ENCODE measurements at places on chromosomes 13 and 19.
A peak's percentile ranks its signal among the peaks of the same experiment; 100 is the strongest.

DNA sequence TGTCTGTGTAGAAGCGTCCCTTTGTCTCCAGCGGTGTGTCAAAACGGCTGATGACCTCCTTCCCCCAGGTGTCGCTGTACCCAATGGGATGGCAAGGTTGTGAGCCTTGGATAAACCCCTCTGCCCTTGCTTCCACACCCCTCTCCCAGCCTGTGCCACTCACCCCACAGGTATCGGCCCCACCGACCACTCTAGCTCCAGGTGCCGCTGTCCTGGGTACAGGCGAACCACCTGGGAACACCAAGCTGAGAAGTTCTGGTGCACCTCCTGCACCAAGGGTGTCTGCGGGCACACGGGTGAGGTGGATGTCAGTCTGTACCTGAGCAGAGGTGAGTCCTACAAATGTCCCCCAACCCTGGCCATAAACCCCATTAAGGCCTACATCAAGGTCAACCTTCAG lies 16.6 kb downstream of the MAN2B1 start:
- DNase-seq: no peak

- no peak for DNase-seq
These were observed 61.9 kb downstream of the DOCK9 start for GRCh38 chr13:98915981-98916380.

GRCh38 chr19:54435551-54436016 lies 13.4 kb upstream of the LENG8 start:
- DNase-seq: no peak

DNA sequence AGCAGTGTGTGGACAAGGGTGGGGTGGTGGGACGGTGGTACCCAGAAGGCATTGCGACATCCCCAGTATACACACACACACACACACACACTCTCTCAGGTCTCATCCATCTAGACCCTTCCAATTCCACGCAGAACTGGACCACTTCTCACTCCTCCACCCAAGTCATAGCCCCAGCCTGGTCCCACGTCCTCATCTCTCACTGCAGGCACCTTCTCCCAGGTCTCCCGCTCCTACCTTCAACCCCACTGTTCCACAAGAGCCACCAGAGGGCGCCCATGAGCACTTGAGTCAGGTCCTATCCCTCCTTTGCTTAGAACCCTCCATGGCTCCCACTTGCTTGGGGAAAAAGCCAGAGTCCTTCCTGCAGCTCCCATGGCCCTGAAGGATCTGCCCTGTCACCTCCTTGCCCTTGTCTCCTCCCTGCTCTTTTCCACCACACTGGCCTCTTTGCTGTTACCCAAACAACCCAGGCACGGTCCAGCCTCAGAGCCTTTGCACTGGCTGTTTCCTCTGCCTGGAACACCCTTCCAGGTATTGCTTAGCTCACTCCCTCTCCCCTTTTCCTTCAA lies 62.6 kb downstream of the IER2 start:
- peak; percentile 72 for DNase-seq

DNA sequence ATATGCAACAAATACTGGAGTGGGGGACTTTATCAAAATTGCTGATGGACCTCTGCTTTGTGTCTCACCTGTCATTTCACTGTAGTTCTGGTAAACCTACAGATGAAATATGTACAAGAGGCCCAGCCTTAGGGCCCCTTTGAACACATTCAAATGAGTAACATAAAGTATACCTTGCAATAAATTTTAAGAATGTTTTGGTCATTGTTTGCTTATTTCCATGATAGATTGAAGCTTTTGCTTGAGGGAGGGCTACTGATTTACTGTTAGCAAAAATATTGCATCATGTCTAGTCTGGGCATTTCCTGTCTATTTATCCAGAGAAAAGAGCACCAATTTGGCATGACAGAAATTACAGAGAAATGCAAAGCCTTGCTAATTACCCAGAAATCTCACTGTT lies 705.5 kb upstream of the PCDH9 start:
- DNase-seq: no peak

GRCh38 chr19:6070720-6071485 lies 39.4 kb downstream of the RFX2 start:
- DNase-seq: no peak

DNA sequence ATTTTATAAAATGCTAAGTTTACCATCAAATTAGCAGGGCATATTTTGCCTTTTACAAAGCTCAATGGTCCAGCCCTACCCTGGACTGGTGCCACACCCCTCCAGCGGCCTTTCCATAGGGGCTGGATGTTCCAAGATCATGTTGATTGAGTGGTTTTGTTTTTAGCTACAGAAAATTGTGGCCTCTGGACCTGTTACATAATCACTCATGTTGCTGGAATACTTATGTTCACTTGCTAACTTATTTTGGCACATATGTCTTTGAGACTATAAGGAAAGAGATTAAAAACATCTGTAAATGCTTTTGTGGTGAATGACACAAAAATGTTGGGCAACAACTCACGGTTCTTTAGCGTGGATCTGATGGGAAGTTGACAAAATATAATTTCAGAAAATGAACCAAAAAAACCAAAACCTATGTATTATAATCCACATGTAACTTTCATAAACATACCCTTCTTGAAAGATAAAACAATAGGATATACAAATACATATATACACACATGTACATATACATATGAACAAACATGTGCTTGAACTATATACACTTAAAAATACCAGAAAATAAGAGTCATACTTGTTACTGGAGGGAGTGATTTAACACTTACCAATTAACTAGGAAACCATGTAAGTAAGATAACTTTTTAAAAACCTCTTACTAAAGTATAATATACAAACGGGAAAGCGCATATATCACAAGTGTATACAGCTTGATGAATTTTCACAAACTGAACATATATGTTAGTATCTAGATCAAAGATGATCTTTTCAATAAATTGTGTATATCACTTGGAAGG lies 46.6 kb upstream of the SLC15A1 start:
- DNase-seq: no peak

GRCh38 chr19:16206637-16207036 lies 8.9 kb downstream of the AP1M1 start:
- no peak for DNase-seq

- no peak for DNase-seq
These were observed 44.7 kb downstream of the PSPC1 start for GRCh38 chr13:19737844-19738557.

DNA sequence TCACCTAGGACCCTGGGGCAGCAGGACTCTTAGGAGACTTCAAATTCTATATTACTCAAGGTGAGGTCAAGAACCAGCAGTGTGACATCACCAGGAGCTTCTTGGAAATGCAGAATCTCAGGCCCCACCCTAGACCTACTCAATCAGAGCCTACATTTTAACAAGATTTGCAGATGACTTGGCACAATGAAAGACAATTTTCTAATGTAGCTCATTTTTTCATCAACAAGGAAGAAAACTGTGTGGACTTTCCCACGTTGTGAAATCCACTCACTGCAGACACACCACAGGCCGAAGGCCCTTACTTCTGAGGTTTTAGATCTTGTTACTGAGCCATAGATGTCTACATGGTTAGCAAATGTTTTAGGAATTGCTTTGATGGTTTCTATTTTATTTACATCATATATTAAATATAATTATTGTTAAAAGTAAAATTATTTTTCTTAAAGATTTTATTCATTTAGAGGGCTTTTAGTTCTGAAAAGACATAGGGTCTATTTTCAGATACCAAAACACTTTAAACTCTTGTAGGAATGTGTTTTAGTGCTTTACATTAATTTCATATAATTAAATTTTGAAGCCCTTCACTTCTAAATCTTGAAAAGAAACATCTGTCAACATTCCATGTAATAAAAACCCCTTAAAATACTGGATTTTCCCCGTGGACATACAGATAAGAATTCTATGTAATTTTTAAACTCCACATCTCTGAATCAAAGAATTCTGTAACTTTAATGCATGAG lies 18.5 kb upstream of the STARD13 start:
- DNase-seq: no peak

DNA sequence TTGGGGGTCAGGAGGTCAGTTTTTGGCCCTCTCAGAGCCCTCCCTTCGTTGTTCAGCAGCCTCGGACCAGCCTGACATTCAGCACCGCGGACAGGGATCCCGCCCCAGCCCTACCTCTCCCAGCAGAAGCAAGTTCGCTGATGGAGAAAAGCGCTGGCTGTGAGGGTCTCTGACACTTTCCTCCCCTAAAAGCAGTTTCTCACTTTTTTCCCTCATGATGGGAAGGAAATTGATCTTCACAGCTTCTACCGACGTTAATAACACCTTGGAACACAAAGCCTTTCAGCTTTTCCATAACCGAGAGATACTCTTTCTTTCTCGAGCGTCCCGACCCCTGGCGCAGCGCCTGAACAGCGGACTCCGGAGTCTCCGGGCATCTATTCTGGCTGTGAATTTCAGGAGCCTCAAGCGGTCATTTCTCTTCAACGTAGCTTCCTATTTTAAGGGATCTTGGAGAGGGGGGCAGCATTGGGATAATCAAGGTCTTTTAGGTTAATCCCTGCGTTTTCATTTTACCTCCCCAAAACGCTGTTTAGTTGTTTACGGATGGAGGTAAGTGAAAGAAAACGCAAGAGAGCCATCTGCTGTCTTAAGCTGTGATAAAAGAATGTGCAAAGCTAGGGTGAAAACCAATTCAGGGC lies 467.2 kb downstream of the ITGBL1 start:
- DNase-seq: no peak

- DNase-seq: no peak
These were observed 4.8 kb upstream of the NFIC start for GRCh38 chr19:3361384-3362216.

GRCh38 chr19:14411161-14411937 lies 7.8 kb downstream of the DDX39A start:
- DNase-seq: no peak

DNA sequence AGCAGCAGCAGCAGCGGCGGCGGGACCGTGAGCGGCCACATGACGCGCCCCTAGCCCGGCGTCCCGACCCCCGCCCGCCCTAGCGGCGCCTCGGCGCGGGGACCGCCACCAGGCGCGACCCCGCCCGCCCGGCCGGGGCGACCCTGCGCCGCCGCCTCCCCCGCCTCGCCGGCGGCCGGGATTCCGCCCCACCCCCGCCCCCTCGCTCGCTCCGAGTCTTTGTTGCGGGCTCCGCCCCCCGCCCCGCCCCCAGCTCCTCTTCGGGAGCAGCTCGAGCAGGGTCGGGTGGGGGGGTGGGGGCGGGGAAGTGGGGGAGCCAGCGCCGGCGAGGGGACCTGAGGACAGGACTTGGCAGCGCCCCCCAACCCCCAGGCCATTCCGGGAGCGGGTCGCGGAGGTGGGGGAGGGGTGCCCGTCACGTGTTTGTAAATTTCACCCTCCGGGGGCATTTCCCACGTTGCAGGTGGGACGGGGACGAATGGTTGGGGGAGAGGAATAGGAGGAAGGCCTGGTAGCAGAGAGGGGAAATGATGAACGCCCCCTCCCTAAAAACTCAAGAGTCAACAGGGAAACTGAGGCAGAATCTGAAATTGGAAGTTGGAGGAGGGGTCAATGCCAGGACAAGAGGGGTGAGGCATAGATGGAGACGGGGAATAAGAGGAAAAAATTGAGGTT lies at the start of gene OLFM2:
TSS of gene OLFM2 (minus strand) at position 190 of the 675 bp plus-strand sequence. CDS start at position 41, 149 bp downstream.
- no peak for DNase-seq

DNA sequence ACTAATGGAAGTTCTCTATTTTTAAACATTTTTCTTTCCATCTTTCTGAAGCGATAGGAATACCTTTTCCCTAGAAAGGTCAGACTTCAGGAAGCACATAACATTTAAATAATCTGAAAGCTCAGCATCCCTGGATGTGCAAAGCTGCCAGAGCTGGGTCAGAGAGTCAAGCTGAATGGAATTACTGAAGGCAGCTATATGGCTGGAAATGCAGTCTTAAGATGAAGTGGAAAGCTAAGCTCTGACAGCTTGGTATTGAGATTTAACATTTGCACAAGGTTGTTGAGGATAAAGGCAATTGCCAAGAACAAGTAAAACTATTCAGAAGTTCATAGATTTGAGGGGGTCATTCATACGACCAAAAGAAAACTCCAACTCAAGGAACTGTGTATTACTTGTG lies 28.8 kb downstream of the HTR2A start:
- DNase-seq: no peak

- DNase-seq: no peak
These were observed 29.1 kb downstream of the GATAD2A start for GRCh38 chr19:19434483-19435045.

DNA sequence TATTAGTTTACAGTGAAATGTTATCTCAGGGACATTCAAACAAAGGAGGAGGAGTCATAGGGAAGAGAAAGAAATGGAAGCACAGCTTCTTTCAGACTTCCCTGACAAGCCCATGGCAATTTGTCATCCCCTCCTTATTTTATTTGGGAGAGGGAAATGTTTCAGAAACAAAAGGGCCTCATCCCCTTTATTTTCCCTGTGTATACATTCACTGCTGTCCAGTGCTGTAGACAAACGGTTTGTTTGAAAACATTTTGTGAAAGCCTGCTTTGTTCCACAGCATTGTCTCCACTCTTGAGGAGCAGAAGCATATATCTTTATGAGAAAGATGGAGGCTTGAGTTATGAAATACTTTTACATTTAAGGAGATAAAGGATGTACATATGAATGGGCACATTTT lies 12.3 kb downstream of the ZNF460 start:
- no peak for DNase-seq

- no peak for DNase-seq
These were observed 204.4 kb upstream of the SERP2 start for GRCh38 chr13:44169018-44169911.

GRCh38 chr13:74114641-74115040 lies 19.6 kb downstream of the KLF12 start:
- DNase-seq: no peak

GRCh38 chr19:41356984-41357739 lies 3.4 kb upstream of the TGFB1 start:
- DNase-seq: no peak

DNA sequence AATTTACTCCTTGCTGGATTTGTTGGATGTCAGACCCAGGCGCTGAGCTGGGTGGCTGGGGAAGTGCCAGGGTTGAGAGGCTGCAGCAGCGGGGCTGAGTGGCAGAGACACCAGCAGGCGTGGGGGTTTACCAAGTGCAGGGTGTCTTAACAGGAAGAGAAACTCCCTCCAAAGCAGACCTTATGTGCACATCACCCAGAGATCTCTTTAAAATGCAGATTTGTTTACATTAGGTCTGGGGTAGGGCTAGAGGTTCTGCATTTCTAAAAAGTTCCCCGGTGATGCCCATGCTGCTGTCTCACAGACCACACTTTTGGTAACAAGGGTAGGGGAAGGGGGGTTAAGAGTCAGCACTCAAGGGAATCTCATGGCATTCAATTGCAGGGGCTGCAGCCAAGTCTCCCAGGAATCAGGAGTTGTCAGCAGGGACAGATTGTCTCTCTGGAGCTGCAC lies 80.7 kb upstream of the OLFM4 start:
- no peak for DNase-seq

- no peak for DNase-seq
These were observed 28.9 kb upstream of the EVI5L start for GRCh38 chr19:7801020-7801570.

- DNase-seq: no peak
These were observed 149.2 kb downstream of the MIPEP start for GRCh38 chr13:23740002-23740401.

Measured in stimulated activated CD8-positive, alpha-beta memory T cell treated with anti-CD3 and anti-CD28 coated beads, Interleukin-12 subunit alpha, Interleukin-12 subunit beta, amount 100 ng/mL, for 1 hour (primary cell).